ENCODE measurements at places on chromosomes 5 and 9. TPM values are rescaled to one million over a fixed set of nuclear protein-coding genes. Genes with fewer than 3 reads are reported as not detected.

ALDOB gene
- total RNA-seq: not detected

PAEP gene
- not detected for total RNA-seq

CEL gene
- total RNA-seq: 3.6 TPM

DMRT2 gene
- total RNA-seq: not detected

DNA sequence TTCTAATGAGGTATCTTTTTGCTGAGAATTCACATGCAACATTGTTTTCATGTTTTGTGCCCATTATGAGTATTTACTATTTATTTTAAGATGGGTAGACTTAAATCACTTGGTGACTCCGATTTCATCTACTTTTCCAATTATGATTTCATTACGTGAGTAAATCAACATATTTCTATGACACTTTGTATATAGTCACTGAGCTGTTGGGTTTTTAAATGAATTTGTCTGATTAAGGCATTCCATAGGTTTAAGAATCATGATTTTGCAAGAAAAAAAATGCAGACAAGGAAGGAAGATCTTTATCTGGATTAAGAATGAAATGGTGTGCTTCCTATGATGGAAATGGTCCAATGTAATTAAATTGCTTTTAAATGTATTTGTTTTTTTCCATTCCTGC is 661.9 kb downstream of the ANXA1 start:
- no peaks in the 10 kb centered on the region for H3K4me1 ChIP-seq
- DNase-seq: no peak
- H3K36me3 ChIP-seq: no peaks in the 10 kb centered on the region
- no peak overlapping the region for H3K4me3 ChIP-seq

DNA sequence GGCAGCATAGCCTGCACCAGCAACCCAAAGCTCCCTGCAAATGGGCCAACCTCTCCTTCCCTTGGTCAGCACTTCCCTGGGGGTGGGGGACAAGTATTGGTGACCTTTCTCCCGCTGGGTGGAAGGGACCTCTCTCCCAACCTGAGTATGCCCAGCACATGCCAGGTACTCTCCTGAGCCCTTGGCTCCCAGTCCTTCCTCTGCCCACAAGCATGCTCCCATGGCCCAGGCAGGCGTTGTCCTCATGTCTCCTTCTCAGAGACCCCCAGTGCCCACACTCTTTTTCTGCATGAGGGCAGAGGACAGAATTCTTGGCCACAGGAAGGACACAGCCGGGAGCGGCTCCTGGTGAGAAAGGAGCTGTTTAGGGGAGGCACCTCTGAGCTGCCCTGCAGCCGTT is 60.3 kb downstream of the PHF2 start:
- H3K4me3 ChIP-seq: no peak overlapping the region
- no peak overlapping the region for H3K27ac ChIP-seq
- H3K36me3 ChIP-seq: peaks cover 15% of the 10 kb centered on the region
- no peaks in the 10 kb centered on the region for H3K27me3 ChIP-seq
- H3K4me1 ChIP-seq: no peaks in the 10 kb centered on the region

DNA sequence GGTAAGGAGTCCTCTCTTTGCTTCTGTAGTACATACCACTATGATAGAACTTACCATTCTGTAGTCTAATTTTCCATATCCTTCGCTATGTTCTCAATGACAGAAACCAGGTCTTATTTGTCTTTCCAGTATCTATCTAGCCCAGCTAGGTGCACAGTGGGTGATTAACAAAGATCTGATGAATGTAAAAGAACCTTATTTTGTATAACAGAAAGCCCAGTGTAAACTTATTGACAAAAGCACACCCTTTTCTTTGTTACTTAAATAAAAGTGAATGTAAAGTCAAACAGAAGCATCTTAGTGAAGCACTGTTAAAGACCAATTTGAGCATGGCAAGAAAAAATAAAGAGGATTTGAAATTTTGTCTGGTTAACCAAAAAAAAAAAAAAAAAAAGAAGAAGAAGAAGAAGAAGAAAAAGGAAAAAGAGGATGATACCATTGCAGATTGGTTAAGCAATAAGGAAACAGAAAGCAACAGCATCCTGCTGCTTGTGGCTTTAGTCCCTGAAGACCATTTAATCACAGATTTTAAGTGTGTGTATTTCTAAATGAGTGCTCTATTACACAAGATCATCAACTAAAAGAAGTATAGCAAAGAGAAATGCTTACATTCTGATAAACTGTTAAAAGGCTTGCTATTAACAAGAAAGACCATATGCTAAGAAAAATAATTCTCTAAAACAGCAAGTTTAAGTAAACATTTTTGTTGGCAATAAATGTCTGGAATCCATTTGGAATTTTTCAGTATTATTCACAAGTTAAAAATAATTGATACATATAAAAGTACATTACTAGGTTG is 21.2 kb downstream of the MEGF9 start:
- H3K36me3 ChIP-seq: no peaks in the 10 kb centered on the region
- H3K4me3 ChIP-seq: peak overlapping the region; percentile 65
- no peak for DNase-seq
- peaks cover 43% of the 10 kb centered on the region for H3K4me1 ChIP-seq

DNA sequence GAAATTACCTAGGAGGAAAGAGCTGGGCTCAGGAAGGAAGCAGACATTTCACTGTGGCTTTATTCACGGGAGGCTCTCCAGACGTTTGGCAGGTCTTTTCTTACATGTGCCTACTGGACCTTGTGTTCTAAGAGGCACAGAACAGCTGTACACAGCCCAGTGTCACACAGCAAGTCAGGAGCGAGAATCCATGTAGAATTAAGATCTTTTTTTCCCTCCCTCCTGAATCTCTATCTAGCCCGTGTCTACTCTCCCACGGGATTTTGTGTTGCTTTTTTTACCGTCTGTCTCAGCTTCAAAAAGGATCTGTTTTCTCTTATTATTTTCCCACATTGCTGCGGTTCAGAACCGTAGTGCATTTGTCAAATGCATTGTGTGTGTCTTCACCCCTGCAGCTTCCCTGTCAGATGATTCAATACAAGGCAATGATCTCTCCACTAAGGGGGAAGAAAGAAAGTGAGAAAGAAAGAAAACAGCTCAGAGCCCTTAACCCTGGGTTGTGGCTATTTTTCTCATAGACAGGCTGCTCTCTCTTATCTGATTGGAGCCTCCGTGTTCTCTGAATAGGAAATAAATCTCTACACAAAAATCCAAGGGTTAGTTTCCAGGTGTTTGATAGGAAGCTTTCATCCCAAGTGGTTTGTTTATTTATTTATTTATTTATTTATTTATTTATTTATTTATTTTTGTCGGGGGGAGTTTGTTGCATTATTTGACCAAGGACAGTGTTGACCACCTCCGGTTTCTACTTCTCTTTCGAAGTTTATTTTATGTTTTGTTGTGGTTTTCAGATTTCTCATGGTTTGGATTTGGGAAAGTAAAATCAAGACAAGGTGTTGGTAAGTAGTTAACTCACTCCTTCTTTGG is 191.0 kb downstream of the NTRK2 start:
- H3K36me3 ChIP-seq: no peaks in the 10 kb centered on the region
- H3K4me3 ChIP-seq: no peak overlapping the region
- H3K27ac ChIP-seq: no peak overlapping the region

DNA sequence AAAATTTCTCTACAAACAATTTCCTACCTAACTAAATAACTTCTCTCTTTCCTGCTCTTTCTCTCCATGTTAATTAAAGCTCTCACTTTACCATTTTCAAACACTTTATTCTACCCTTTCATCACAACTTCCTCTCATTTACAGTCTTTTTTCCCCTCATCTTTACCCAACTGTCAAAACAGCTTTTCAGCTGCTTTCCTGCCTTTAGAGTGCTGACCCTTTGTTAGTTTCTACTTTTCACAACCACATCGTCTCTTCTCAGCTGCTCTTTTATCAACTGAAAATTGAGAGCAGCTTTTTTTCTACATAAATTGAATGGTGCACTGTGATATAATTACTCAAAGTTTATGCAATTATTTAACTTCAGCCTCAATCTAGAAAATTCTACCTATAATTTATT is 3.1 kb upstream of the HOMER1 start:
- peaks cover 10% of the 10 kb centered on the region for H3K27me3 ChIP-seq
- H3K4me3 ChIP-seq: peak overlapping the region; percentile 9
- H3K27ac ChIP-seq: peak overlapping the region; percentile 1
- peaks cover 5% of the 10 kb centered on the region for H3K36me3 ChIP-seq

DNA sequence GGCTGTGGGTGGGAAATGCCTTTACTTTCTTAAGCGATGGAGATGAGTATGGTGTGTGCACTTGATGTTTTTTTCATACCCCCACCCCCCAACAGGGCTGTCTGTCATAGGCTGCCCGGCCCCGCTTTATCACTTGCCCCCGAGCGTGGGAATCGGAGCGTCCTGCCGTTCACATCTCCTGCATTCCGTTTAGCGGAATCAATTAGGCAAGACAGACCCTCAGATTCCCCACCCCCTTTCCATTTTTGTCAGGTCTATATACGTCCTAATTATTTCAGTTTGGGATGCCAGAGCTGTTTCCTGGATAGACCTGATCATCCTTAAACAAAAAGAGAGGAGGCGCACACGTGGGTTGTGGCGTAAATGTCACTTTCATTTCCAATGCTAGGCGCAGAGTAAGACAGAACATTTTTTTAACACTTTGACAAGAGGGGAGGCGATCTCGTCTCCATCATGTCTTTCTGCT is 217.2 kb downstream of the MEF2C start:
- peaks cover 38% of the 10 kb centered on the region for H3K4me1 ChIP-seq
- DNase-seq: no peak
- H3K27me3 ChIP-seq: peaks cover 81% of the 10 kb centered on the region
- H3K36me3 ChIP-seq: peaks cover 2% of the 10 kb centered on the region
- peak overlapping the region; percentile 96 for H3K4me3 ChIP-seq
- no peak overlapping the region for H3K27ac ChIP-seq

GRCh38 chr5:55926476-55926875 is 68.3 kb downstream of the IL6ST start:
- DNase-seq: no peak
- H3K27me3 ChIP-seq: no peaks in the 10 kb centered on the region
- H3K27ac ChIP-seq: no peak overlapping the region

- H3K4me3 ChIP-seq: no peak overlapping the region
- no peak for DNase-seq
- no peaks in the 10 kb centered on the region for H3K36me3 ChIP-seq
These were observed 9.9 kb upstream of the TSLP start for GRCh38 chr5:111061618-111062017.

GRCh38 chr9:34496149-34496712 is 26.6 kb downstream of the ENHO start:
- no peaks in the 10 kb centered on the region for H3K36me3 ChIP-seq
- peaks cover 15% of the 10 kb centered on the region for H3K4me1 ChIP-seq
- no peak overlapping the region for H3K27ac ChIP-seq
- no peak for DNase-seq
- H3K4me3 ChIP-seq: no peak overlapping the region
- H3K27me3 ChIP-seq: peaks cover 13% of the 10 kb centered on the region

GRCh38 chr9:89177944-89178829 is at the start of gene SHC3:
TSS of gene SHC3 (minus strand) at chr9:89178818. CDS start at chr9:89178460, 358 bp downstream.
- H3K27ac ChIP-seq: no peak within 1 kb of the TSS
- peaks cover 20% of the 10 kb centered on the region for H3K4me1 ChIP-seq
- peaks cover 79% of the 10 kb centered on the region for H3K27me3 ChIP-seq

GRCh38 chr9:135520916-135521607 is at the start of gene LCN1:
TSS of gene LCN1 (plus strand) at chr9:135521440. CDS start at chr9:135521498, 58 bp downstream.
- no peak for DNase-seq
- H3K27ac ChIP-seq: no peak within 1 kb of the TSS
- peaks cover 3% of the 10 kb centered on the region for H3K4me1 ChIP-seq

DNA sequence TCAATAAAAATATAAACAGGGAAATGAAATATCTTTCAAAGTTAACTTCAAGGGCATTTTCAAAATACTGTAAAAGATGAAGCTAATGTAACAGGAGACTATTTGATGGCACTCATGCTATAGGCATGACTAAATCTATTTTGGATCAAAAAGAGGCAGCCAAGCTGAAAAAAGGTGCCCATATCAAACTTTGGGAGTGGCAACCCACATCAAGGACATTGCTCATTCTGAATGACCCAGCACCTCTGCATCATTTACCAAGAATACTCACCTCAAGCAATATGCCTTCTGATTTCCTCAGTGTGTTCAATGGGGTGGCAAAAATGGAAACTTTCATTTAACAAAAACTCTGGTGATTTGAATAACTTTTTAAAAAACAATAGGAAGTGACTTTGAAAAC is 853.3 kb downstream of the TLE1 start:
- H3K36me3 ChIP-seq: no peaks in the 10 kb centered on the region
- H3K27me3 ChIP-seq: no peaks in the 10 kb centered on the region
- H3K4me1 ChIP-seq: no peaks in the 10 kb centered on the region
- no peak for DNase-seq
- H3K4me3 ChIP-seq: no peak overlapping the region
- no peak overlapping the region for H3K27ac ChIP-seq

- H3K36me3 ChIP-seq: no peaks in the 10 kb centered on the region
- peaks cover 26% of the 10 kb centered on the region for H3K27me3 ChIP-seq
- no peaks in the 10 kb centered on the region for H3K4me1 ChIP-seq
- H3K4me3 ChIP-seq: no peak overlapping the region
These were observed 73.2 kb downstream of the ACER2 start for GRCh38 chr9:19481971-19482404.

- no peaks in the 10 kb centered on the region for H3K4me1 ChIP-seq
- H3K27ac ChIP-seq: no peak overlapping the region
- no peak overlapping the region for H3K4me3 ChIP-seq
These were observed 246.4 kb downstream of the PJA2 start for GRCh38 chr5:109163336-109163735.

DNA sequence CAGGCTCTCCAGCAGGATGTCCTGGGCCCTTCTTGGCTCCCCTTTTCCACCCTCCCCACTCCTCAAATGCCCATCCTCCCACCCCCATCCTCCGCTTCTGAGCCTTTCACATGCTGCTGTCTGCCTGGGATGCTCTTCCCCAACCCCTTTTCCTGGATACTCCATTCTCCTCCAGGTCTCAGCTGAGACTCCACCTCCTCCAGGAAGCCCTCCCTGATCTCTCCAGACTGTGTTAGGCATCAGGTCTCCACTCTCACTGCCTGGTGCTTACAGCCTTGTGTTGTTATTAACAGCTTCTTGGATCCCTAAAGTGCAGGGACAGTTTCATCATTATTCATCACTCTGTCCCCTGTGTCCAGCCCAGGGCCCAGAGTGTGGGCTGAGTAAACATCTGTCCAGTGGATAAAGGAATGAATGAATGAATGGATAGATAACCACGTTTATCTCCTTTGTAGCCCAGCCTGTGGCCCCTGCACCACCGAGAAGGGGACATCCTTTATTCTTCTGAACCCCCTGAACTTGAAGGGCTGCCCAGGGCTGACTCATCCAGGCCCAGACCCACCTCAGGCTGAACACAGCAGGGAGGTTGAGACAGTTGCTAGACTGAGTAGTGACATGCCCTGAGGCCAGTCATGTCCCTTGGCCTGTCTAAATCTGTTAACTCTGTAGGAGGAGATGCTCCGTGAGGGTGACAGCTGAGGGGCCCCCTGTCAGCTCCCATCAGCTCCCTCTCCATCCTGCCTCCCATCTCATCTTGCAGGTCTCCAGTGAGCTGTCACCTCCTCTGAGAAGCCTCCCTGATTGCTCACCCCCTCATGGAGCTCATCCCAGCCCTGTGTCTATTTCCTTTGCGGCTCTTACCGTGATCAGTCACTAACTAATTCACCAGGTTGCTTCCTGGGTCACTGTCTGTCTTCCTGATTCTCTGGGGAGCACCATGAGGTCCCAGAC is 14.6 kb upstream of the LAMC3 start:
- H3K36me3 ChIP-seq: no peaks in the 10 kb centered on the region
- no peak overlapping the region for H3K4me3 ChIP-seq
- peaks cover 9% of the 10 kb centered on the region for H3K27me3 ChIP-seq

- H3K4me1 ChIP-seq: no peaks in the 10 kb centered on the region
- peaks cover 35% of the 10 kb centered on the region for H3K27me3 ChIP-seq
- H3K4me3 ChIP-seq: no peak overlapping the region
- no peaks in the 10 kb centered on the region for H3K36me3 ChIP-seq
These were observed 59.1 kb upstream of the ALDH1A1 start for GRCh38 chr9:73011956-73012355.

GRCh38 chr5:76326577-76327302 is 76.3 kb upstream of the IQGAP2 start:
- H3K4me3 ChIP-seq: no peak overlapping the region
- H3K27me3 ChIP-seq: no peaks in the 10 kb centered on the region
- peaks cover 10% of the 10 kb centered on the region for H3K36me3 ChIP-seq
- peaks cover 56% of the 10 kb centered on the region for H3K4me1 ChIP-seq
- no peak for DNase-seq
- H3K27ac ChIP-seq: peak overlapping the region; percentile 94
